ENCODE measurements at places on chromosomes 3 and 15.

DNA sequence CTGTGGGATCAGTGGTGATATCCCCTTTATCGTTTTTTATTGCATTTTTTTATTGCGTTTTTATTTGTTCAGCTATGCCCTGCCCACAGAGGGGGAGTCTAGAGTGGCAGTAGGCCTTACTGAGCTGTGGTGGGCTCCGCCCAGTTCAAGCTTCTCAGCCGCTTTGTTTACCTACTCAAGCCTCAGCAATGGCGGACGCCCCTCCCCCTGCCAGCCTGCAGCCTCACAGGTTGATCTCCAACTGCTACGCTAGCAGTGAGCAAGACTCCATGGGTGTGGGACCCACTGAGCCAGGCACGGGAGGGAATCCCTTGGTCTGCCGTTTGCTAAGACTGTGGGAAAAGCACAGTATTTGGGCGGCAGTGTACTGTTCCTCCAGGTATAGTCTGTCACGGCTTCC lies 500.6 kb upstream of the MCTP2 start:
- no peak for DNase-seq

DNA sequence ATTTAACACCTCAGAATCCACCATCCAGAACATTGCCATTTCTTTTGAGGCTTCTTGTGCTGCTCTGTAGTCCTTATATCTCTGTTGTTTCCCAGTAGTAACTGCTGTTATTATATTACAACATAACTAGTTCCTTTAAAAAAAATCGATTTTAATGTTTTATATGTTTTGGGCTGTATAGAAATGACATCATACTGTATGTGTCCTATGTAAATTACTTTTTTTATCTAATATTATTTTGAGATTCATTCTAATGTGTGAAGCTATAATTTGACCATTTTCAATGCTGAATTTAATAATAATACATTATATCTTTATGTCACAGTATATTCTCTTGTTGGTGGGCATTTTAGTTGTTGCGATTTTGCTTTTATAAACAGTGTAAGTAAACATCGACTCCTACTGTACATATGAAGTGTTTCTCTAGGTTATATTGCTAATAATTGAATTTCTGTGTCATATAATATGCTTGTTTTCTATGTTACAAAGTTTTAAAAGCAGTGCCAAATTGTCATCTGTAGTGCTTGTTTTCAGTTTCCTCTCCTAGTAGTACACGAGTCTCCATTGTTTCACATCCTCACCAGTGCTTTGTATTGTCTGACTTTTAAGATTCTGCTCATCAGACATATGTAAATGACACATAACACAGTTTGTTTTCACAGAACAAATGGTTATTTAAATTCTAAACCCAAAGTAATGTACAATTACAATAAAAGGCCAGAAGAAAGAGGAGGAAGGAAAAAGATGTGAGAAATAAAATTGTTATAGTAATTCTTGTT lies 172.0 kb upstream of the LRRFIP2 start:
- DNase-seq, result no peak

DNA sequence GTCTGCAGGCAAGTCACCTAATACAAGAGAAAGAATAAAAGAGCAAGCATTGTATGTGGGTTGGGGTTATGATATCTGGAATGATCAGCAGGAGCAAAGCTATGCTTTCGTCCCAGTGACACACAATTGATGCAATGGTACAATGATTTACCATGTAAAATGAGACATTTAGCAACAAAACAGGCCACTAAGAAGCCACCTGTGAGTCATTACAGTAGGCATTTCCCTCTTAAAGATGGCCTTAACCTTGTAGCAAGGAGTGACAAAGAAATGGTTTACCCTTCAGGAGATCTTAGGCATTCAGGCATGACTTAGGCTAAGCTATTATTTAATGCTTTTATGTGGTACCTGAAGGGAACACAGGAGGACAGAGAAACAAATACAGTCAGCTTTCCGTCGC lies 373.3 kb upstream of the RBMS3 start:
- DNase-seq, result no peak

GRCh38 chr3:186094696-186095425 lies 14.0 kb downstream of the ETV5 start:
- DNase-seq, result no peak

- DNase-seq, result no peak
Measured at GRCh38 chr3:185582871-185583270, 3.2 kb upstream of the SENP2 start.

- no peak for DNase-seq
Measured at GRCh38 chr3:178777718-178778411, 241.6 kb downstream of the KCNMB2 start.

- no peak for DNase-seq
Measured at GRCh38 chr3:148755570-148755969, 57.9 kb downstream of the AGTR1 start.

GRCh38 chr15:48802867-48803266 lies 8.0 kb downstream of the CEP152 start:
- no peak for DNase-seq

GRCh38 chr3:116871905-116872304 lies 162.3 kb downstream of the TUSC7 start:
- DNase-seq, result no peak

- no peak for DNase-seq
Measured at GRCh38 chr3:71502066-71502625, 81.4 kb downstream of the FOXP1 start.

DNA sequence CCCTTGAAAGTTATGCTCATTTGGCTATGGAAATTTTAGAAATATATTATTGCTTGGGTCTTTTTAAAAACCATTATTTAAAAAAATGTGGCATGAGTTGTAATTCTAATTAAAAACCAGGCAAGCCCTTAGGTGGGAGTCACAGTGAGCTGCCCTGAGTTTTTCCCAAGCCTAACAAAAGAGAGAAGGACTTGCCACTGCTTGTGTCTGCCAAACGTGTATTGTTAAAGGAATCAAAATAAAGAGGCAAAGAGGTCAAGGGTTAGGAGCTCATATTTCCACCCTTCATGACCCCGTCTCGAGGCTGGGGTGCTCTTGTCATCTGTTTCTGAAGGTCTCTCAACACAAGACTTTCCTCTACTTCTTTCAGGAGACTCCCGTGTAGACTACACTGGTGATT lies 321.1 kb downstream of the ZIC1 start:
- DNase-seq, result no peak

DNA sequence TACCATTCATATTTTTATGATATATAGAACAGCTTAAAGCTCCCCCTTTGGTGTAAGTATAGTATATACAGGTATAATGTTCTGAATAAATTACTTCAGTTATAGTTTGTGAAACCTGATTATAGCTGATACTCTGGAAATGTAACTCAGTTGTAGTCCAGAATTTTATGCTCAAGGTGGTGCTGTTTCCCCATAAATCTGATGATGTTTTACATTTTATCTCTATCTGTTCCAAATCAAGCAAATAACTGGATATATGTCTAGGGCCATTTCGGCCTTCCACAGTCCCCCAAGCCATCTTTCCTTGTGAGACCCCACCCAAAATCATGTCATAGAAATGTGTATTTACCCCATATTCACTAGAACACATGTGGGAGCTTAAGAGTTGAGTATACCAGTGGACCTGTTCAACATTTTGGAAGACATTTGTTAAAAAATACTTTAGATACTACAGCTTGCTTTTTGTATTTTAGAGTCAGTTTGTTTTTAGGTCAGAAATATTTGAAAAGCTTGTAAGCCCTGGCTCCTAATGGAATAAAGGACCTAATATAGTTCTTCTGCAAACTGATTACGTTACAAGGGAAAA lies 107.1 kb downstream of the ATG7 start:
- DNase-seq, result no peak

DNA sequence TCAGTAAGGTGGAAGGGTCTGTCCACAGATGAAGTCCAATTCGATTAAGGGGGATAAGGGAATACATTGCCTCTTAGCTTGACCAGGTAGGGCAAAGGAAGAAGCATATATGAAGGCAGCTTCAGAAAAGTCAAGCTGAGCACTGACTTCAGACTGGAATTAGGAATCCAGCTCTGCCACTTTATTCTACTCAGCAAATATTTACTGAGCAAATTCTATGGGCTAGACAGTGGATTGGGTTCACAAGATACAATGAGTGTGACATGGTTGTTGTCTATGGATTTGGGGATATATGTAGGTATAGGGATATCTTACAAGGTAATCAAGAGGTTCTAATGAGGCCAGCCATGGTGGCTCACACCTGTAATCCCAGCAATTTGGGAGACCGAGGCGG lies 526 bp downstream of the ADIPOQ start:
- DNase-seq, result no peak

GRCh38 chr3:107581230-107581629 lies 58.5 kb downstream of the BBX start:
- DNase-seq, result no peak

- no peak for DNase-seq
Measured at GRCh38 chr3:7309641-7310102, 448.8 kb downstream of the GRM7 start.

DNA sequence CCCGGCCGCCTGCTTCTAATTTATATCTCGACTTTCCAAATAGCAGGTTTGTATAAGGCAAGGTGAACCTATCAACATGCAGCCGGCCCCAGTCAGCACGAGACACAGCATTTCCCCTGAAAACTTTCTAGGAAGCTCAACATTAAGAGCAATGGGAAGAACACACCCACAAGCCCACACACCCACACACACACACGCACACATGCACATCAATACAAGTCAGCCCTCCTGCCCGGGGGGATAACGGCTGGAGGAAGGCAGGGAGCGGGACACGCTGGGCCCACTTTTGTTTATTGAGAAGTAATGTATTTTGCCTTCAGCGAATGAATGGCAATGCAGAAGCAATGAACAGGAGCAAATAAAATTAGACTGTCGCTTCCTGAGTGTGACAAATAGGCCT lies 83.5 kb downstream of the PCSK6 start:
- DNase-seq, result no peak

GRCh38 chr3:106963442-106963841 lies 413.8 kb upstream of the CCDC54 start:
- no peak for DNase-seq

DNA sequence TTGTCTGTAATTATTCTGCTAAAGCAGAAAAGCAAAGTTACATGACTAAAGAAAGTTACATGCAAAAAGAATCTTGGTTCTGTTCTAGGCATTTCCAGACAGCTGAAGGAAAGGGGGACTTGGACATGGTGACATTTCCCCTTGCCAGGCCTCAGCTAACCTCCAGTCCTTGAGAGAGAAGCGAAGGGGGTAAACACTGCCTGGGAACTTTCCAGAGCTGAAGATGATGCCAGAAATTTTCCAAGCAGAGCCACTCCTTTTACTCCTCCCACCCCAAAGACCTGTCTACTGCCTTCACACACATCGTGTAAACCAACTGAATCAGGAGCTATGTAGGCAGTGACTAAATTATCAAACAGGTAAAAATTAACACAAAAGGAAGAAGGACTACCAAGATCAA lies 5.4 kb downstream of the MEX3B start:
- no peak for DNase-seq

GRCh38 chr15:85832394-85832793 lies 37.7 kb upstream of the KLHL25 start:
- DNase-seq, result no peak

- no peak for DNase-seq
Measured at GRCh38 chr3:34405159-34405558, 606.7 kb downstream of the PDCD6IP start.

DNA sequence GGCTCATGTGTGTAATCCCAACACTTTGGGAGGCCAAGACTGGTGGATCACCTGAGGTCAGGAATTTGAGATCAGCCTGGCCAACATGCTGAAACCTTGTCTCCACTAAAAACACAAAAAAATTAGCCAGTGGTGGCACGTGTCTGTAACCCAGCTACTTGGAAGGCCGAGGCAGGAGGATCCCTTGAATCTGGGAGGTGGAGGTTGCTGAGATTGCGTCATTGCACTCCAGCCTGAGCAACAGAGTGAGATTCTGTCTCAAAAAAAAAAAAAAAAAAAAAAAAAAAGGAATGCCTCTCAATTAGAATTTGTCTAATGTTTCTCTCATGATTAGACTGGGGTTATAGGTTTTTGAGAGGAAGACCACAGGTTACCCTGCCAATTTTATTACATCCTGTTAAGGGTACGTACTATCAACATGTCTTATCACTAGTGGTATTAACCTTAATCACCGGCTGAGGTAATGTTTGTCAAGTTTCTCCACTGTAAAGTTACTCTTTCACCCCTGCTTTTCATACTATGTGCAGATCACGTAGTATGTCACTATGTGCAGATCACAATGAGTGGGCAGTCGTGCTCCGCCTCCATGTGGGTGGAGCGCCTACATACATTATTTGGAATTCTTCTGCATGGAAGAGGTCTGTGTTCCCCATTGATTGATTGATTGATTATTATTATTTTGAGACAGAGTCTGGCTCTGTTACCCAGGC lies 6.2 kb upstream of the RPAP1 start:
- DNase-seq, result no peak

DNA sequence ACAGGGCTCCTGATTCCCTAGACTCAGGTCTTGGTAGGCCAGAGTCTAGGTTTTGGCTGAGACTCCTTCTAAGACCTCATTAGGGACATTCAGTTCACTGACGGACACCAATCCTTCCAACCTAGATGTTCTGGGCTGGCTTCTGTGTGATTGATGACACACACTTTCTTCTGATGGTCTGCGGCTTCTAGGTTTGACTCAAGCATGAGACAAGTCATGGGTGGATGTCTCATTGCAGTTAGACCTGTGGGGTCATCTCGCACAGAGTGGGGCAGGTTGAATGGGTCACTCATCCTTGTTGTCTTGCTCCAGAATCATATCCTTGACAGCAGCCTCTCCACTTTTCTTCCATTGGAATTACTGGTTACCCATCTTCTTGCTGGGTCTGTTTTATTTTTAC lies 35.8 kb downstream of the ARNT2 start:
- DNase-seq, result no peak

GRCh38 chr3:100230710-100231109 lies 30.1 kb upstream of the TBC1D23 start:
- no peak for DNase-seq

GRCh38 chr3:44238889-44239288 lies 2.8 kb upstream of the TOPAZ1 start:
- DNase-seq, result no peak

GRCh38 chr15:28273468-28273867 lies 48.5 kb downstream of the HERC2 start:
- DNase-seq, result no peak

- no peak for DNase-seq
Measured at GRCh38 chr3:159950156-159950898, 38.3 kb upstream of the IL12A start.

GRCh38 chr15:57025264-57025926 lies 107.0 kb downstream of the TCF12 start:
- DNase-seq, result no peak

DNA sequence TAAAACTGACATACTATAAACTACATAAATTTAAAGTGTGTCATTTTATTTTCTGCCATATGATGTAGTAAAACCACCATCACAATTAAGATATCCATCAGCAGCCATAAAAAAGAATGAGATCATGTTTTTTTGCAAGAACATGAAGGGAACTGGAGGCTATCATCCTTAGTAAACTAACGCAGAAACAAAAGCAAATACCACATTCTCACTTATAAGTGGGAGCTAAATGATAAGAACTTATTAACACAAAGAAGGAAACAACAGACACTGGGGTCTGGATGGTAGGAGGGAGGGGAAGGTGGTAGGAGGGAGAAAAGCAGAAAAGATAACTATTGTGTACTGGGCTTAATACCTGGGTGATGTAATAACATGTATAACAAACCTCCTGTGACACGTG lies 24.6 kb downstream of the CCDC14 start:
- no peak for DNase-seq

- no peak for DNase-seq
Measured at GRCh38 chr15:27210176-27210575, 239.2 kb downstream of the GABRG3 start.

GRCh38 chr3:99313485-99313884 lies 324.9 kb upstream of the COL8A1 start:
- no peak for DNase-seq

Measured in activated CD8-positive, alpha-beta memory T cell treated with anti-CD3 and anti-CD28 coated beads, Interleukin-2, amount 50 U/mL, for 4 hours (primary cell).